Hematopoietic multipotent progenitor cell treated with erythropoietin and hydrocortisone succinate and interleukin-3 and kit ligand, for 4 days (in vitro differentiated cells): ENCODE measurements at places on chromosomes 11 and 22.

DNA sequence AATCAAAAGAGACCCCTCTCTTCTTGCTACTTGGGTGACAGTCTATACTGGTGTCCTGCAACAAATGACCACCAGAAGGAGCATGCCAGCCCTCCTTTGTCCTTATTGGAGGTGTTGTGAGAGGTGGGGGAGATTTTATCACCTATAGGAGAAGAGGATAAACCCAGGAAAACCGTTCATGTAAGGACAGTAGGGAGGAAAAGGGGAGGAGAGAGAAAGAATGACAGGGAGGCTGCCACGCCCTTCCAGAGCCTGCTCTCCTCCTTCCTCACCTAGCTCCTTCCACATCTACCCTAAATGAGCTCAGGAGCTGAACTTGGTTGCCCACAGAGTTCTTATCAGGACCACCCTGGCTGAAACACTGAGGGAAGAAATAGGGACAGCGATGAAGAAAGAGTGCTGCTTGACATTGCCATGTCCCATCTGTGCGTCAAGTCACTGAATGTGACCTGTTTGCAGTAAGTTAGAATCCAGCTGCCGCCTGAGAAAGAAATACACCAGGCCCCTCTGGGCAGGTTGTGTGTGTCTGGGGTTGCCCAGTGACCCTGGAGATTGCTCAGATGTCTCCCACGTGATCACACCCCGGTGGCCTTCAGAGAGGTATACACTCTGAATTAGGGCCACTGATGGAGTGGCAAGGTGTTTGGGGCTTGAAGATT, 40.4 kb upstream of the ETS1 start:
- peak; percentile 37 for DNase-seq

DNA sequence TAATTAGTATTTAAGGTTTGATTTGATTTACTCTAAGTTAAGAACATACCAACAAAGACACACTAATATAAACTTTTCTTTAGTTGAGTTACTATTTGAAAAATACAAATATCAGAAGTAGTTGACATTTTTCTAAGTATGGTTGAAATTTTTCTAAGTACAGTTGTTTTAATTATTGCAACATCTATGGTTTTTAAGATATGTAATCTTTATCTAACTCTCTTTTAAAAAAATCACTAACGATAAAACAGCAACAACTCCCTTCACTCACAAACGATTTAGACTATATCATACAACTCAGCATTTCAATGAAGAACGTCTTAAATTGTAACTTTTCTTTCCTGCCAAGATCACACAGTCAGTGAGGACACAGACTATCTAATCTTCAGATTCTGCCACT, 2.0 kb downstream of the C2CD3 start:
- DNase-seq: no peak

DNA sequence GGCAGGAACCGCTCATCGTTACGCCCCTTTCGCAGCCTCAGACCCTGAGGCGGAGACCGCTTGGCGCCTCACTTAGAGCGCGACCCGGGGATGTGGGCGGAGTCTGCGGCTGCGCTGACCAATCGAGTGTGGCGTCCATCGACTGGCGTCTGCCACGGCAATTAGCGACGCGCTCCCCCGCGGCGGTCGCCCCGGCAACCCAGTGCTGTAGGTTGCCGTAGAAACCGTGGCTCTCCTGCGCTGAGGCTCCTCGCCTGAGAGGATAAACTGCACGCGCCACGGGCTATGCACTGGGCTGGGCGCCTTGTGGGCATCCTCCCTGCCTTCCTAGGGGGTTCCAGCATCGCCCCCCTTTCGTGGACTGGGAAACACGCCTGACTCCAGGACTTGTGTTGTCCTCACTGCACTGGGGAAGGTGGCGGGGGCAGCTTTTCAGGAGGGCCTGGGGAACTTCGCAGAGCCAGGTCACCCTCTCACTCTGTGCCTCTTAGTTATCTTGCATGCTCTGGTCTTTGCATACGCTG, 701 bp upstream of the P2RX6 start:
- DNase-seq: peak; percentile 97

GRCh38 chr11:7964873-7965272, 374 bp downstream of the NLRP10 start:
- no peak for DNase-seq

DNA sequence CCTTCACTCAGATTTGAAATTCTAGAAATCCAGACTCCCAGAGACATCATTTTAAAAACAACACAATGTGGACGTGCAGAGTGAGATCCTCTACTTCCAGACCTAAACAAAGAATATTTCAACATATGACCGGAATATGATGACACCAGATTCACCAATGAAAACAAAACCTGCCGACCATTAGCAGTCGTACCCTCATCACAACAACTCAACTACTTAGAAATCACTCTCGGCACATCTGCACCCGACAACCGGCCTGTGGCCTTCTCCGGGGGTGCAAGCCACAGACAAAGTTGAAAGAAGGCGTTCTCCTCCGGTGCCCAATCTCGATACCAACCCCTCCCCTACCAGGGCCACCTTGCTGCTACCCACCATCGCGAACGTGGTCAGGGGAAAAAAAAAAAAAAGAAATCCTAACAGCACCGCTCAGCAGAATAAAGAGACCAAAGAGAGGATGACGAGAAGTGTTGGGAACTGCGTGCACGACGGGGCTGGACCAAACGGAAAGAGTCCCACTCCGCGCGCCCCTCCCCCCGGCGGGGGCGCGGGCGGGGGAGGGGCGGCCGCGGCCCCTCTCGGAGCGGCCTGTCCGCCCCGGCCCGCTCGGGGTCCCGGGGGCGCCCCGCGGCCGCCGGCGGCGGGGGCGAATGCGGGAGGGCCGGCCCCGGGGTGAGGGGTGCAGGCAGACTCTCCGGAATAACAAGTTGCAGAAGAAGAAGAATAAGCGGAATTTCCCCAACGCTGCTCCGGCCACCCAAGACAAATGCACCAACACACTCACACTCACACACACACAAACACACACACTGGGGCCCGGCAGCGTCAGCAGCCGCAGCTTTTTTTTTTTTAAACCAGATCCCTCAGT, 1.7 kb downstream of the PHF21A start:
- DNase-seq: peak; percentile 83

GRCh38 chr11:612201-612960, 3.4 kb downstream of the IRF7 start:
- DNase-seq: peak; percentile 67

DNA sequence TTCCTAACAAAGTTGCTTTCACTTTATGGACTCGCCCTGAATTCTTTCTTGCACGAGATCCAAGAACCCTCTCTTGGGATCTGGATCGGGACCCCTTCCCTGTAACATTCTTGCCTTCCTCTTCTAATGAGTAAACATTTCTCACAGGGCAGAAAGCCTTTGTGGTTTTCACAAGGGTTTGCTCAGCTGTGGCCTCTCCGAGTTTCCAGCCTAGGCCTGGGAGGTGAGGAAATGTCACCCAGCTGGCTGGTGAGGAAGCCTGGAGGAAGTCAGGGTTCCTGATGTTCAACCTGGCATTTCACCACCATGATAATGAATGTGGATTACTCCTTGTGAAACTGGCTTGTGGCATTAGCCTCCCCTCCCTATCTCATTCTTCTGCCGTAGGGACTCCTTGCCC, 224.9 kb downstream of the DSCAML1 start:
- DNase-seq: peak; percentile 49

- peak; percentile 64 for DNase-seq
Measured at GRCh38 chr22:42262964-42263363, 7.5 kb downstream of the TCF20 start.

GRCh38 chr11:115300660-115301428, 203.4 kb downstream of the CADM1 start:
- DNase-seq: no peak

DNA sequence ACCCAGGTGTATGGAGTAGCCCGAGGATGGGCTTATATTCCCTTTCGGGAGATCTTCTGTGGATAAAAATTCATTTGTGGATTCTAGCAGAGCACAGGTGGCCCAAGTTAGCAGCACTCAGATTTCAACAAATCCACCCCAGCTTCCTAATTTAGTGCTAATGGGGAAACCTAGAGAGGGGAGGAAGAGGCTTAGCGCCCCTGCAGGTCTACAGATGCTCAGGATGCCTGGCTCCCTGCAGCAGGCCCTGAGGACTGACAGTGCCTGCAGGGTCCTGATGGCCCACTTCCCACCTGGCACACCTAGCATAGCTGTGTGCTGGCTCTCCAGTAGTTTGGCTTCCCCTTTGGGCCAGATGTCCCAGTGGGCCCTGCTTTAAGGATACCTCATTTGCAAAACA, 6.5 kb downstream of the DGAT2 start:
- no peak for DNase-seq

- no peak for DNase-seq
Measured at GRCh38 chr11:109425554-109425953, 3.6 kb downstream of the C11orf87 start.

GRCh38 chr11:85697747-85698146, 11.8 kb upstream of the CCDC89 start:
- no peak for DNase-seq

DNA sequence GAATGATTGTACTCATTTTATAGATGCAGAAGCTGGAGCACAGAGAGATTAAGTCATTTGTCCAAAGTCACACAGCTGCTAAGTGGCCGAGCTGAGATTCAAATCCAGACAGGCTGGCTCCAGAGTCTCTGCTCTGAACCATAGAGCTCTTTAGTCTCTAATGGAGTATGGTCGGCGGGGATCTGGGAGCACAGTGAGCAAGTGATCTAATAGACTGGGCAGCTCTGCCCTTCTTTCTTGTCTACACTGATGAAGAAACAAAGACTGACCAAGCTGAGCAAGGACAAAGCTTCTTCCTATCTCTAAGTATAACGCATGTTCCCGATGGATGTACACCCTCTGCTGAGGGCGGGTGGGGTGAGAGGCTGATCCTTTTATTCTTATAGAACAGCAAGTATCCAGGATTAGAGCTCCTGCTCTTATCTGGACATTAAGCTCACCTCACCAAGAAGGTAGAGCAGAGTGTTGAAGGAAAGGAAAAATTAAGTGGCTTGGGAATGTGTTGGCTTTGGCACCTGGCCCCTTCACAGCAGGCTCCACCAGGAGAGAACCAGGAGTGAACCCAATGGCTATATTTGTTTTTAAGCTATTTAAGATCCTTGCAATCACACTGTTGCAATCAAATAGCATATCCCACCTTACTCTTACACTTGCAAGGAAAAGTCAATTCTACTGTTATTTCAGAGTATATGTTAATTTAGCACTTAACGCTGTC, 68.7 kb downstream of the ETS1 start:
- no peak for DNase-seq

DNA sequence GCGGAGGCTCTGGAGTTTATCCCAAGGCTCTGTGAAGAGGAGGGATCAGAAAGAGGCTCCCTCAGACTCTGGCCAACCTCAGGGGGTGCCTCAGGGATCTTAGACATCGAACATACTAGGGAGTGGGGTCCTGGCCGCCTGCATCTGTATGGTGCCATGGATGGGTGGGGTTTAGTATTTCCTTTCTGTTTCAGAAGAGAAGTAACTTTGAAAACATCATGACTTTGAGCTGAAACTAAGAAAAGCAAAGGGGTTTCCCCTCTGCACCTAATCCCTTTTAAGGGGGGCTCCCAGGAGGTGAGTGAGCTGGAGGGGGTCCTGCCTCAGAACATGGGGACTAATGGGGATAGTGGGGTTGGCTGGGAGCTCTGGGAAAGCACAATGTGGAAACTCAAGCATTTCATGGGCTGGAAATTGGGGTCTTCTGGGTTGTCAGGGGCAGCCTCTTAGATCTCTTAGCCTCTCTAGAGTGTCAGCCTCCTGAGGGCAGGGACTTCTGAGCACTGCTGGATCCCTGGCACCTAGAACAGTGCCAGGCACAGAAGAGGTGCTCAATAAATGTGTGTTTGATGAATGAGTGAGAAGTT, 11.8 kb upstream of the SSTR3 start:
- no peak for DNase-seq

- DNase-seq: no peak
Measured at GRCh38 chr22:29912141-29912540, 29.2 kb downstream of the MTMR3 start.

DNA sequence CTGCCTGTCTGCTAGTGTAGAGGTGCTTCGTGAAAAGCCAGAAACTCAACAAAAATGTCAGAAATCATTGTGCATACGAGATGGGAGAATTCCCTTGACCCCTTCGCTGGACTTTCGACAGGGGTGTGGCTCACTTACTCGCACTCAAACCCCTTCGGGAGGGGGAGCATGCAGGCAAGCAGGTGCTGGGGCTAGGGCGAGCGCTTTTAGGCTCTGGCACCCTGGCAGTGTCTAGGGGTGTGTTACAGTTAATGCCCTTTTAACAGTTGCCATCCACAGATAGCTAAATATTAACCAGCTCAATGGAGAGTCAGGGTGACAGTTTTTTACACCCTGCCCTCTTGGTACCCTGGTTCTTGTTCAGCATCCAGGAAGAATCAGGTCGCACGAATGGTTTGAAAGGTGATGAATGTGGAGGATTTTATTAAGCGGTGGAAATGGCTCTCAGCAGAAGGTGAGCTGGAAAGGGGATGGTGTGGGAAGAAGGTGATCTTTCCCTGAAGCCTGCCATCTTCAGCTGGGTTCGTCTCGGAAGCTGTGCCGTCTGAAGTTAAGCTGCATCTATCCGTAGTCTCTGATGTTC, 59.6 kb upstream of the SHANK2 start:
- no peak for DNase-seq

DNA sequence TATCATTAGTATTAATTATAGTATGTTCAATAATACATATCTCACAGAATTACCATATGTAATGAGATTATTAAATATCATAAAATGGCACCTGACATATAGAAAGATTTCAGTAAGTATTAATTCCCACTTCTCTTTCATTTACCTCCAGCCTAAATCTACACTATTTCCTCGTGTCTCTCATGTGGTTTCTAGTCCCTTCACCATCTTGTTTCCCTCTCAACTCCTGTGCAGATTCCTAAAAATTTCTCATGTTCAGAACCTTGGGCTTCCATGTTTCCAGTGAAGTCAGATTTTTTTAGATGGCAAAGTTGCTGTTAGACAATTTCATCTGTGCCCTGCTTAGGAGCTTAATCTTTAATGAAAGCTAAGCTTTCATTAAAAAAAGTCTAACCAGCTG, 14.1 kb upstream of the HBE1 start:
- DNase-seq: no peak

DNA sequence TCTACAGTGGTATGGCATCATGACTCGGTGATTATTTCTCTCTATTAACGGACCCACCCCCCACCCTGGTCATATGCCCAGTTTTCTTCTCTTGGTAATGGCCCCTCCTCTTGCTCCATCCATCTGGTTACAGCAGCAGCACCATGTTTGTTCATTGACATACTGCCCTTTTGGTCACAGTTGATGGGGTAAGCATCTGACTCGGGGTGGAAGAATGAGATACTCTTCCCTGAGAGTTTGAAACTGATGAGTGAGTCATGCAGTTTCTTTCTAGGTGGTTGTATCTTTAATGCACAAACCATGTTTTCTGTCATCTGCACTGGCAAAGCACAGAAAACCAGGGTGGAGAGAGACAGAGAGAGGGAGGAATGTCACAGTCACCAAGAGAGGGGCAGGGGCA, 126.0 kb downstream of the SYN3 start:
- no peak for DNase-seq
